ENCODE measurements at places on chromosomes 11 and 22. TPM values are rescaled to one million over a fixed set of nuclear protein-coding genes. Genes with fewer than 3 reads are reported as not detected.

GRCh38 chr11:90639461-90639993 is 416.7 kb upstream of the CHORDC1 start:
- H3K4me1 ChIP-seq = no peaks in the 10 kb centered on the region
- DNase-seq = no peak
- H3K27me3 ChIP-seq = no peaks in the 10 kb centered on the region
- H3K27ac ChIP-seq = no peak overlapping the region
- no peaks in the 10 kb centered on the region for H3K36me3 ChIP-seq
- no peak overlapping the region for H3K4me3 ChIP-seq

Gene MRGPRE
- total RNA-seq = not detected

- H3K36me3 ChIP-seq = no peaks in the 10 kb centered on the region
- no peak for DNase-seq
- H3K27me3 ChIP-seq = peaks cover 99% of the 10 kb centered on the region
These were observed 204.5 kb downstream of the BRD1 start for GRCh38 chr22:49623176-49623575.

DNA sequence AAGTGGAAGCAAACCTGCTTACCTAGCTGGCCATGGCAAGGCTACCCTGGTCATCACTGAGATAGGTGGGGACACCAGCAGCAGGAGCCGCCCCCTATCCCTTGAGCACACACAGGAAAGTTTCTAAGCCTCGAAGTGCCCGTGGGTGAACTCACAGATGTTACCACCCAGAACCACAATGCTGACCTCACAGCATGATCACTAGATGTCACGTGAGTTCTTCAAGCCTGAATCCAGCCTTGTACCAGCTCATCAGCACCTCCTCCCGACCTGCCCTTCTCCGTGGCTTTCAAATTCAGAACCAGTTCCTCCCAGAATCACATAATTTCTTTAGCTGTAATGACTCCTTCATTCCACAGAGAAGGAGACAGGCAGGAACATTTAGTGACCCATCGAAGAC is 24.7 kb upstream of the TIMP3 start:
- no peaks in the 10 kb centered on the region for H3K36me3 ChIP-seq
- peaks cover 56% of the 10 kb centered on the region for H3K4me1 ChIP-seq
- no peak for DNase-seq
- H3K27me3 ChIP-seq = no peaks in the 10 kb centered on the region

Gene ROBO3
- total RNA-seq = 1.3 TPM

Gene PKDREJ
- not detected for total RNA-seq

DNA sequence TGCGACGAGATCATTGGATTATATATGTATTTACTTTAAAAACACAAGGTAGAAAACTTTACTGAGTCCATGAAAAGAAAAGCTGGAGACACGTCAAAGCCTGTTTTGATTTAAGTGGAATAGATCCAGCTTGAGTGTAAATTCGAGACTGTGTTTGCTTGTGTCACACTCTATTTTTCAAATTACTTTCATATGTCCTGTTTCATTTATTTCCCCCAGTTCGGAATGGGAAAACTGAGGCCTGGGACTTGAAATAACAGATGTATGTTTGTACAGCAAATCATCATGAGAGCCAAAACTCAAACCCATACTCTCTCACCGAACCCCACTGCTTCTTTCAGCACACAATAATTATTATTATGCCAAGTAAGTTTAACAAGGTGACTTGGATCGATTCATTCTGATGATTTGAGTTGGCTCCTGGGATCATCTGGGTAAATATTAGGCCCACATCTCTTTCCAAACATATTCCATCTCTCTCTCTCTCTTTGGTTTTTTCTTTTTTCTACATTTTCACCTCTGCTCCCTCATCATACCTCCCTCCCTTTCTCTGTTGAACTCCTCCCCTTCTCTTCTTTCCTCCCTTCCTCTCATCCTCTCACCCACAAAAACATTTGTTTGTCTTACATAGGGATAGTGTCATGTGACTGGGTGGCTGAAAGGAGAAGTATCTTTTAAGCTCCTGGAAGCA is 21.2 kb downstream of the FZD4 start:
- peaks cover 51% of the 10 kb centered on the region for H3K4me1 ChIP-seq
- no peaks in the 10 kb centered on the region for H3K27me3 ChIP-seq
- H3K36me3 ChIP-seq = no peaks in the 10 kb centered on the region
- no peak overlapping the region for H3K4me3 ChIP-seq

GRCh38 chr11:129946256-129946655 is 50.9 kb upstream of the NFRKB start:
- H3K27ac ChIP-seq = no peak overlapping the region
- no peaks in the 10 kb centered on the region for H3K36me3 ChIP-seq
- no peaks in the 10 kb centered on the region for H3K4me1 ChIP-seq
- no peaks in the 10 kb centered on the region for H3K27me3 ChIP-seq
- no peak overlapping the region for H3K4me3 ChIP-seq
- DNase-seq = no peak

Gene OR52A1
- total RNA-seq = not detected

GRCh38 chr11:76424379-76424778 is 20.4 kb upstream of the EMSY start:
- H3K27ac ChIP-seq = no peak overlapping the region
- H3K27me3 ChIP-seq = no peaks in the 10 kb centered on the region
- H3K36me3 ChIP-seq = no peaks in the 10 kb centered on the region

GRCh38 chr11:2265396-2265795 is 5.0 kb downstream of the ASCL2 start:
- no peaks in the 10 kb centered on the region for H3K27me3 ChIP-seq
- H3K4me1 ChIP-seq = no peaks in the 10 kb centered on the region
- no peak overlapping the region for H3K4me3 ChIP-seq
- H3K36me3 ChIP-seq = no peaks in the 10 kb centered on the region
- no peak for DNase-seq
- no peak overlapping the region for H3K27ac ChIP-seq

- no peak overlapping the region for H3K27ac ChIP-seq
- H3K4me3 ChIP-seq = no peak overlapping the region
- H3K27me3 ChIP-seq = no peaks in the 10 kb centered on the region
- H3K4me1 ChIP-seq = no peaks in the 10 kb centered on the region
These were observed 73.2 kb downstream of the GGTLC2 start for GRCh38 chr22:22717664-22718063.

Gene PLAAT3
- 240 TPM for total RNA-seq

Gene CD81
- total RNA-seq = 231 TPM

DNA sequence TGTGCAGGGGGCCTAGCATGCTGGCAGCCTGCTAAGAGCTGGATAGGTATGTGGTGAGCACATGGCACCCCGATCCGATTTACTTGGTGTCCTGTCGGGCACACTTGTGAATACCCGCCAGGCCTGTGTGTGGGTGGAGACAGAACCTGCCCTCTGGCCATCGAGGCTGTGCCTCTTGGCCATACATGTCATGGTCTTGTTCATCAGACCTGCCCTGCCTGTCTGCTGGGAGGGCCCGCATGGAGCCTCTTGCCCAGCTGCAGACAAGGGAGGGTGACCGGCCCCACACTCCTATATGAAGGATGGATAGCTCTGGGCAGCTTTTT is 310.2 kb downstream of the TBC1D22A start:
- no peak for DNase-seq
- peaks cover 5% of the 10 kb centered on the region for H3K36me3 ChIP-seq
- H3K4me1 ChIP-seq = no peaks in the 10 kb centered on the region
- no peak overlapping the region for H3K4me3 ChIP-seq
- H3K27ac ChIP-seq = no peak overlapping the region

GRCh38 chr11:19428206-19429002 is 187.7 kb upstream of the E2F8 start:
- no peaks in the 10 kb centered on the region for H3K27me3 ChIP-seq
- peak overlapping the region; percentile 70 for H3K27ac ChIP-seq
- peaks cover 50% of the 10 kb centered on the region for H3K4me1 ChIP-seq
- no peak overlapping the region for H3K4me3 ChIP-seq

GRCh38 chr11:88284336-88285050 is 53.0 kb downstream of the CTSC start:
- H3K36me3 ChIP-seq = peaks cover 14% of the 10 kb centered on the region
- H3K27me3 ChIP-seq = no peaks in the 10 kb centered on the region
- no peak overlapping the region for H3K4me3 ChIP-seq

DNA sequence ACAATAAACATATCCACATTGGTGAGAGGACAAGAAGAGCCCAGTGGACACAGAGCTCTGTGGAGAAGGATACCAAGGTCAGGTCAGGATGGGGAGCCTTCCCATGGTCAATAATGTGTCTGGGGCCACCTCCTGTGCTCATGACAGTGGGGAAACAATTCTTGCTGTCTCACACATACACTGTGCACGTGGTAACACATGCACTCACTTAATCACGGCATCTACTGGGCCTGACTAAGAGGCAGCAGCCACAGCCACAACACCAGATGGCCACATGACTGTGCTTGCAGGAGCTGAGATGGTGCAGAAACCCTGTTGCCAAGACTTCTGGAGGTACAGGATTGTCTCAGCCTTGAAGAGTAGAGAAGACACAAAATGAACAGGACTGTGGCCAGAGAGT is 28.6 kb downstream of the C22orf42 start:
- no peak for DNase-seq
- no peak overlapping the region for H3K4me3 ChIP-seq
- peaks cover 4% of the 10 kb centered on the region for H3K4me1 ChIP-seq
- H3K36me3 ChIP-seq = no peaks in the 10 kb centered on the region
- H3K27ac ChIP-seq = no peak overlapping the region
- H3K27me3 ChIP-seq = 0 out of 2 replicates have a peak, but pooled peaks cover 8% of the 10 kb centered on the region

DNA sequence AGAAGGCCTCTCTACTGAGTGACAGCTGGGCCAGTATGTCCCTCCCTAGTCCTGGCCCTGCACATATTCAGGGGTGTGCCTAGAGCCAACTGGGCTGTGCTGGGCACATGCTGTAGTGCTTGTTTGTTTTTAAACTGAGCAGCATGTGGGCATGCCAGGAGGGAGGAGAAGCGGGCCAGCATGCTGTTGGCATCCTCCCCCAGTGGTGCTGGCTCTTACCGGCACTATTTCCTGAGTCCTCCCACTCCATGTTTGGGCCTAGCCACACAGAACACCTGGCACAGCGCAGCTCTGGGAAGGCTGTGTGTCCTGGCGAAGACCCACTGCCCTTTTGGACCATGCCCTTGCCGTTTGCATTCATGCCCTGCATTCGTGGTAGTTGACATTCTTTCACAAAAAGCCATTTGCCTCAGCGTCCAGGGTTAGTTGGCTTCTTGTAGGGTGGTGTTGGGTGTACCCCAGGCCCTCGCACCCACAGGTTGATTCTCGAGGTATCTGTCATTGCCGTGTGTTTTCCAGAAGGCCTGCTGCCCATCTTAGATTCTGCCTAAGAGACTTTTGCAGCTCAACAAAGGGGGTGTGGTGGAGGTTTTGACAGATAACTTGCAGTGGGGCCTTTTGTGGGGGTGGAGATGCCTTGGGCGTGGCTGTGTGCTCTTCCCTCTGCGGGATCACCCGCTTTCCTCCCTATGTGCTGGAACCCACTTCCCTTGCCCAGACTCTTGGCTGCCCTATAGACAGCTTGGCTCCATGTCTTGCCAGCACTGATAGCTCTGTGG is 13.6 kb downstream of the DGCR8 start:
- H3K4me1 ChIP-seq = no peaks in the 10 kb centered on the region
- DNase-seq = no peak
- peaks cover 3% of the 10 kb centered on the region for H3K36me3 ChIP-seq
- H3K4me3 ChIP-seq = no peak overlapping the region
- no peak overlapping the region for H3K27ac ChIP-seq
- no peaks in the 10 kb centered on the region for H3K27me3 ChIP-seq

DNA sequence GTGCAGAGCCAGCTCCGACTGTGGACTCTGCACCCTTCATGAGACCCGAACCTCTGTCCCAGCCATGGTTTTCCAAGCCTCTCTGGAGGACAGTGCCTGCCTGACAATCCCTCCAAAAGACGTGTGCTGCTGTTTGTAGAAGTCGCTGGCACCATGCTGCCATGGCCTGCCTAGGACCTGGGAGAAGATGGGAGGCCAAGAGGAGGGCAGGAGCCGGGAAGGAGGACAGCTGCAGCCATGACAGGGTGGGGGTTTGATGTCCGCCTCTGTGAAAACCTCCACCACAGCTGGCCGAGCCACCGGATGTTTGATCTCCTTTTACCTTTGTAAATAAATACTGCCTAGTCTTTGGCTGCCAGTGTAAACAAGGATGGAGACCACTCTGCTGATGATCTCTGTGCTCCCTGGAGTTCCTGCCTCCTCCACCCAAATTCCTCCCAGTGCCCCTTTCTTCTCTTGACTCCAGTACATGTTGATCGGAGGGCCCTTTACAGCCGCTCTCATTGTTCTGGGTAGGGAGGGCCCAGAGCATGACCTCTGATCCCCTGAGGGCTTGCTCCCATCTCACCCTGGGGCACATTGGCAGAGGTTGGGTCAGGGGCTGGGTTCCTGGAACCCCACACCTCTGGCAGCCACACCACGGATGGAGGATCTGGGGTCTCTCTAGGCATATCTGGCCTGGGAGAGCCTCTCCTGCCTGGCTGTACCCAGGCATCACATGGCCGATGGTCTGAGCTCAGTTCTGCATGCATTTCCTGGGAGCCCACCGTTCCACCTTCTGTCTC is 66.9 kb downstream of the BCR start:
- H3K4me1 ChIP-seq = peaks cover 43% of the 10 kb centered on the region
- no peak overlapping the region for H3K27ac ChIP-seq
- no peak for DNase-seq
- H3K36me3 ChIP-seq = no peaks in the 10 kb centered on the region

- no peak overlapping the region for H3K4me3 ChIP-seq
- DNase-seq = no peak
- no peaks in the 10 kb centered on the region for H3K36me3 ChIP-seq
- no peak overlapping the region for H3K27ac ChIP-seq
These were observed 479.1 kb downstream of the OPCML start for GRCh38 chr11:133053124-133053776.

DNA sequence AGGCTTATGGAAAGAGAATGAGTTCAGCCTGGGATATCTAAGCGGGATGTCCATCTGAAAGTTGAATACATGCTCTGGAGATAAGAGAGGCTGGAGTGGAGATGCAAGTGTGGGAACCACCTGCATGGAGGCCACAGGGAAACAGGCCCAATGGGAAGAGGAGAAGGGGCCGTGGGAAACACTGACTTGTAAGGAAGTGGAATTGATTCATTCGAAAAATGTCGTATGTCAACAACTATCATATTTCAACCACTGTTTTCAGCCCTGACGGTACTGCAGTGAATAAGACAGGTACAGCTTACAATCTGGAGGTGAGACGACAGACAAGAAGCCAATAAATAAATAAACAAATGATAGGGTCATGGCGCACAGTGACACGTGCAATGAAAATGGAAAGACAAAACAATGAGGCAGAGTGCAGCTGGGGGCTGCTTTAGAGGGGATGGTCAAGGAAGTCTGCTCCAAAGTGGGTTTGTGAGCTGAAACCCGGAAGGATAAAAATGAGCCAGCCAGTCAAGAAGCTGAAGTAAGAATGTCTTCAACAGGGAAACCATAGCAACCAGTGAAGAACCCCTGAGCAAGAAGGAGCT is 35.9 kb downstream of the EFCAB6 start:
- DNase-seq = peak; percentile 61
- no peak overlapping the region for H3K27ac ChIP-seq
- H3K27me3 ChIP-seq = no peaks in the 10 kb centered on the region

Gene FGF3
- total RNA-seq = not detected

- peak; percentile 73 for DNase-seq
- H3K27ac ChIP-seq = no peak overlapping the region
- peaks cover 39% of the 10 kb centered on the region for H3K4me1 ChIP-seq
- no peak overlapping the region for H3K4me3 ChIP-seq
- no peaks in the 10 kb centered on the region for H3K27me3 ChIP-seq
- H3K36me3 ChIP-seq = no peaks in the 10 kb centered on the region
These were observed 2.2 kb upstream of the BPIFC start for GRCh38 chr22:32466496-32466895.
